ENCODE measurements at places on chromosomes 16 and 17.

- DNase-seq = peak; percentile 40
Observed at GRCh38 chr17:47324224-47325020, 667 bp downstream of the EFCAB13 start.

DNA sequence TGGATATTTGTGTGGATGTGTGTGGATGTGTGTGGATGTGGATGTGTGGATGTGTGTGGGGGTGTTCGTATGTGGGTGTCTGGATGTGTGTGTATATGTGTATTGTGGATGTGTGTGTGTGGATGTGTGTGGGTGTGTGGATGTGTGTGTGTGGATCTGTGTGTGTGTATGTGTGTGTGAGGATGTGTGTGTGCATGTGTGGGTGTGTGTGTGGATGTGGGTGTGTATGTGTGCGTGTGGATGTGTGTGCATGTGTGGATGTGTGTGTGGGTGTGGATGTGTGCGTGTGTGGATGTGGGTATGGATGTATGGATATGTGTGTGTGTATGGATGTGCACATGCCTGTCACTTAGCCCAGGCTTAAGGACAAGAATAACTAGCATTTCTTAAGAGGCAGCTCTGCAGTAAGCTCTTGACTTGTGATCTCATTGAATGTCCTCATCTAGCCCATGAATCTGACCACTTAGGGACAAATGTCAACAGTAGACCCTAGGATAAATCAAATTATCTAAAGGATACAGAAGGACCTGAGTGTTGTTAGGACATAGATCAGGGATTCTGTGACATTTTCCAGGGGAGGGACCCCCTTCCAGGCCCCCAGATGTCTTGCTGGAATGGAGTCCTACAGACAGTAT lies 83.5 kb downstream of the BMERB1 start:
- no peak for DNase-seq

GRCh38 chr17:67474081-67474661 lies 97.1 kb downstream of the PITPNC1 start:
- no peak for DNase-seq

GRCh38 chr17:48834973-48835372 lies 4.1 kb downstream of the CALCOCO2 start:
- no peak for DNase-seq

GRCh38 chr16:86122681-86123342 lies 223.8 kb downstream of the IRF8 start:
- no peak for DNase-seq

DNA sequence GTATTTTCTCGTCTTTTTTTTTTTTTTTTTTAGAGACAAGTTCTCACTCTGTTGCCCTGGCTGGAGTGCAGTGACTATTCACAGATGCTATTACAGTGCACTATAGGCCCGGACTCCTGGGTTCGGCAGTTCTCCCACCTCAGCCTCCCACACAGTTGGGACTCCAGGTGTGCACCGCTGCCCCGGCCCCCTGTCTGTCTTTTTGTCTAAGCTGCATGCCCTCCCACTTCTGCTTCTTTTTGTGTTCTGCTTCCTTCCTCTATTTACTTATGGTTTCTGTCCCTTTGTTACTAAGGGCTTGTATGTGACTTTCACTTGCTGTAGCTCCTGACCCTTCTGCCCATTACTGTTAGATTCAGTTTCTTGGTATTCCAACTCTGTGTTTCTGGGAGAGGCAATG lies 20.5 kb downstream of the SLC7A6 start:
- DNase-seq = no peak

- DNase-seq = no peak
Observed at GRCh38 chr17:63998721-63999679, 849 bp downstream of the PRR29 start.

DNA sequence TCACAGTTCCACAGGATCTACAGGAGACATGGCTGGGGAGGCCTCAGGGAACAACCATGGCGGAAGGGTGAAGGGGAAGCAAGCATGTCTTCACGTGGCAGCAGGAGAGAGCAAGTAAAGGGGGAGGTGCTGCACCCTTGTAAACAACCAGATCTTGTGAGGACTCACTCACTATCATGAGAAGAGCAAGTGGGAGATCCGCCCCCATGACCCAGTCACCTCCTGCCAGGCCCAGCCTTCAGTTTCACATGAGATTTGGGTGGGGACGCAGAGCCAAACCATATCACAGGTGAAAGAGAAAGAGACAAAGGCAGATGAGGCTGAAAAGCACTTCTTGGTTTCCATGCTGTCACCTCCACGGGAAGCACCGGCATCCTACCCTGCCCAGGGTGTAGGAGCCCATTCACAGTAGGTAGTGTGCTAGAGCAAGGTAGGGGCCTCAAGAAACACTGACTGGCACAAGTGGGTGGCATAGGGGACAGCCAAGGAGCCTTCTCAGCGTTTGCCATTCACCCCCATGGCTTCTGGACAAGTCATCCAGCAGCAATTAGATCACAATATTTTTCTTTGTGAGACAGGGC lies 6.6 kb downstream of the NARF start:
- no peak for DNase-seq

- DNase-seq = no peak
Observed at GRCh38 chr16:10122546-10122945, 59.7 kb downstream of the GRIN2A start.

DNA sequence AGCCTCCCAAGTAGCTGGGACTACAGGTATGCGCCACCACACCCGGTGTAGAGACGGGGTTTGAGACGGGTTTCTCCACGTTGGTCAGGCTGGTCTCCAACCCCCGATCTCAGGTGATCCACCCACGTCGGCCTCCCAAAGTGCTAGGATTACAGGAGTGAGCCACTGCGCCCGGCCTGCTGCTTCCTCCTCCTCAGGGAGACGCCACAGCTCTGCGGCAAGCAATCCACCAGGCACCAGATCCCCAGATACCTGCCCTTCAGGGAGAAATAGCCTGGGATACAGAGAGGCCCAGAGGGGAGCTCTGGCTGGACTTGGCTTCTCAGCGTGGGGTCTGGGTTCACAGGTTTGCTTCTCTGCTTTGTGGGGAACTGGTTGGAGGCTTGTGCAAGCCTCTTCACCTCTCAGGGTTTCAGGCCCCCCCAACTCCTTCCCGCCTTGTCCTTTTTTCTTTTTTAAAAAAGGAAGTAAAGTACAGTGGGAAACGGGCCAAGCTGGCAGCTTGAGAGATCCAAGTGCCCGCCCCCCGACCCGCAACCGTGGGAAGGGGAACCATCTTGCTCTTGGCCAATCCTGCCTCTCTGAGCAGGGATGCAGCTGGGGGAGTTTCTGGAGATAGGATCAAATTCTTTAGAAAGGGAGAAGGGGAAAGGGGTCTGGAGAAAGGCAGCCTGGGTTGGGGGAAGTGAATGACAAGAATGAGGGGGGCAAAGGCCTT lies 2.6 kb upstream of the SPHK1 start:
- DNase-seq = no peak

- DNase-seq = no peak
Observed at GRCh38 chr16:7976125-7976524, 614.2 kb downstream of the TMEM114 start.

DNA sequence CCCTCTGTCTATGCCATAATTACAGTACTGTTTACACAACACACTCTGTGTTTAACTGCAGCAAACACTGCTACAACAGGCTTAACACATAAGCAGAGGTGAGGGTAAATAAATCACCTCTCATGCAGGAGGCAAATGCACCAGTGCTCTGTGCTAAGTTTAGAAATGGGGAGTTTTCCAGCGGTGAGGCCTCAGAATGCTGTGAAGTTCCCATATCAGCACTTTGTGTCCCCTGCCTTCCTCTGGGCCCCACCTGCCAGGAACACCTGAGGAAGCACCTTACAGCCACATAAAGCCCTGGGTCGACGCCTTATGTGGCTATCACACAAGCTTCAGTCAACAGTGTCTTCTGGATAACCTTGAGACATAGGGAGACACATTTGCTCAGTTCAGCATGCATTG lies 304.5 kb downstream of the HAPSTR1 start:
- DNase-seq = no peak

- DNase-seq = no peak
Observed at GRCh38 chr16:89436366-89436765, 54.0 kb downstream of the ANKRD11 start.

- no peak for DNase-seq
Observed at GRCh38 chr17:62902531-62903220, 63.4 kb upstream of the TANC2 start.

DNA sequence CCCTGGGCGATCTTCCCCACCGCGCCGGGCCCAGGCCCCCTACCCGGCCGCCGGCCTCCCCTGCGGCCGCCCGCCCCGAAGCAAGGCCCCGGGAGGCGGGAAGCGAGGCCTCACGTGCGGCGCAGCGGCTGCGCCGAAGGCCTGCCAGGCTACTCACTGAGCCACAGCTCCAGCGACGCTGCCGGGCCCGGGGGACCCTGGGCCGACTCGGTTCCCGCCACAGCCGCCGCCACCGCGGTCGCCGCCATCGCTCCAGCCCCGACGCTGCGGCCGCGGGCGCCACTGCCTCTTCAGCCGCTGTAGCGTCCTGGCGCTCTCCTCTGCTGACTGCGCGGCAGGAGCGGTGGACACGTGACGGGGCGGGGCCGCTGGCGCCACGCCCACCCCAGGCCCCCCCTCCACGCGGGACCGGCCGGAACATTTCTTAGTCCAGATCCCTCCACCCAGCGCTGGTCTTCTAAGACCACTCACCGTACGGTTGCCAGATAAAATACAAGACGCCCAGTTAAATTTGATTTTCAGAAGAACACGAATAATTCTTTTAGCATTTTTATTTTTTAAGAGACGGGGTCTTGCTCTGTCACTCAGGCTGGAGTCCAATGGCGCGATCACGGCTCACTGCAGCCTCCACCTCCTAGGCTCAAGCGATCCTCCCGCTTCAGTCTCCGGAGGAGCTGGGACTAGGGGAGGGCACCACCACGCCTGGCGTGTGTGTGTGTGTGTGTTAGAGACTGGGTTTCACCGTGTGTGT lies at the start of gene GGA2:
Gene GGA2 (minus strand): TSS at position 331 of the 751 bp plus-strand sequence. CDS start 83 bp downstream, at position 248.
- DNase-seq = peak; percentile 77

GRCh38 chr16:3030222-3031212 lies 6.2 kb downstream of the BICDL2 start:
- no peak for DNase-seq

DNA sequence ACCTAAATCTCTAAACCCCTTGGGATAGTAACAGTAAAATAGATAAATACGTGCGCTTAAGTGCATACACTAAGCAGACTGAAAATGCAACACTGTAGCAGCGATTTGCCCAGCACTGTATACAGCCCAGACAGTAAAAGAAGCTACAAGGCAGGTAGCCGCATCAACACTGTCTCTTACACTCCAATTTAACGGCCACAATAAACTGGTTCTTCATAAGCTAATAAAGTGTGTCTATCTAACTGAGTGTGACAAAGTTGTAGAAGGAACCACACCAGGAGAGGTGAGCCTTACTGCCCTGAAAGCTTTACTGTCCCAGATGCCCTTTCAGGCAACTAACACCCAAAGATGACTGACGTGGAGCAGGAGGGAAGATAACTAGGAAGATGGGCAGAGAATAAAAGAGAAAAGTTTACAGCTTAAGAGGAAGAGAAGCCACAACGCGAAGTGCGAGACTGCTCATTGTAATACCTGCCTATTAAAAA lies 847 bp downstream of the ZDHHC7 start:
- DNase-seq = no peak

GRCh38 chr17:57993471-57994365 lies 5.7 kb upstream of the VEZF1 start:
- no peak for DNase-seq

GRCh38 chr16:84155771-84156170 lies 10.7 kb downstream of the DNAAF1 start:
- no peak for DNase-seq

- no peak for DNase-seq
Observed at GRCh38 chr17:4739122-4740024, at the start of the genes CXCL16 and ZMYND15. Gene CXCL16 (minus strand): TSS chr17:4739928. CDS start chr17:4739339, 589 bp downstream. Gene ZMYND15 (plus strand): TSS chr17:4739833. CDS start chr17:4740549, 716 bp downstream.

DNA sequence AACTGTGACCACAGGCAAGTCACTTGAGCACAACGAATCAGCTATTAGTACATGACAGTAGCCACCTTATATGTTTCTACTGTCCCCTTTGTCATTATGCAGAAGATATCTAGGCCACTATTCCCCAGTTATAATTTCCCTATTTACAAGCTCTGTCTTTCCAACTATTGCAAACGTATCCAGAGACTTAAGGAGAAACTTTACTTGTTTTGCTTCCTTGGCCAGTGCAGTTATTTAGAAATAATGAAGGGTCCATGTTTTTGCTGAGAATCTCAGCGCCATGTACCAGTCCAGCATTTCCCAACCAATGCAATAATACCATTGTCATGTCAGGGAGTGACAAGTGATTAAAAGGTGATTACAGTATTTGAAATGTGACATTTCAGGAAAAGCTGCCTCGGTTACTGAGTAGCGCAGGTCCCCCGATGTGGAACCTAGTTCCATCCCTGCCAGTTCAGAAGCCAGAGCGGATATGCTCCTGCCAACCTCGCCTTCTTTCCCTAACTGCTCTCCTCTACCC lies 743 bp downstream of the ZNF624 start:
- DNase-seq = no peak

GRCh38 chr16:86537486-86537885 lies 17.5 kb downstream of the MTHFSD start:
- DNase-seq = no peak

- no peak for DNase-seq
Observed at GRCh38 chr17:14143688-14144087, 74.4 kb downstream of the COX10 start.

DNA sequence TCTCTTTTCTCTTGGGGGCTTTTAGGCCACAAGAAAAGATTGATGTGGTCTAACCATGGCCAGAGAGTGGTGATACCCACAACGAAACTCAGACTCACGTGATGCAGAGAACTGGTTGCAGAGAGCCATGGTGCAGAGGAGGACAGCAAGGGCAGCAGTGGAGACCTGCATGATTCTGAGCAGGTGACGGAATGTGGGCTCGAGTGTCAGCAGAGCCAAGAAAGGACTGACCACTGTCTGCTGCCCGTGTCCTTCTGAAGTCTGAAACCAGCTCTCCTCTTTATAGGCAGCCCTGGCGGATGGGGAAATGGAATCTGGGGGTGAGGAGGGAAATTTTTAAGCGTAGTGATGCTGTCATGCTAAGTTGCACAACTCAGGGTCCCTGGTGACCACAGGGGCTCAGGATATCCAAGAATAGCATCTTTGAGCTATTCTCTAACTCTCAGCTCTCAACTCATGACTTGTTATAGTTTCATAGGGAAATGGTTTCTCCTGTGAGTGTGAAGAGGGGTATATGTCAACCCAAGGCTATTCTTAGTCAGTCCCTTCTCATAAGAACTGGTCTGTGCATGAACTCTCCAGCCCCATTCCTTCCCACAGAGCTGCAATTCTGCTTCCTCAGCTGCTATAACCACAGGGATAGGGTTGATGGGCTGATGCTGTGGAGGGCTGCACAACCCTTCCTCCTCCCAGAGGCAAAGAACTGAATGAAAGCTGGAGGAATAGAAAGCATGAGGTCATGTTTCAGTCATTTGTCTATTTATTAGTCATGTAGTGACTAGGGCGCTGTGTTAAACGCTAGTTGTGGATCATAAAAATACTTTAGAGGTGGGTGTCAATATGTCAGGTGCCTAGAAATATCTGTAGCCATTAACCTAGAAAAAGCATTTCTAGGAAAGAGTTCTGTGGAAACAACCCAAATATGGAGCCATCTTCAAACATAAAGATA lies at the start of gene CCL3:
Gene CCL3 (minus strand): TSS at position 256 of the 949 bp plus-strand sequence. CDS start 85 bp downstream, at position 171.
- no peak for DNase-seq
